ENCODE measurements at places on chromosomes 11 and 22.

- no peak for DNase-seq
Observed at GRCh38 chr11:6200975-6201374, 2.0 kb downstream of the OR52W1 start.

DNA sequence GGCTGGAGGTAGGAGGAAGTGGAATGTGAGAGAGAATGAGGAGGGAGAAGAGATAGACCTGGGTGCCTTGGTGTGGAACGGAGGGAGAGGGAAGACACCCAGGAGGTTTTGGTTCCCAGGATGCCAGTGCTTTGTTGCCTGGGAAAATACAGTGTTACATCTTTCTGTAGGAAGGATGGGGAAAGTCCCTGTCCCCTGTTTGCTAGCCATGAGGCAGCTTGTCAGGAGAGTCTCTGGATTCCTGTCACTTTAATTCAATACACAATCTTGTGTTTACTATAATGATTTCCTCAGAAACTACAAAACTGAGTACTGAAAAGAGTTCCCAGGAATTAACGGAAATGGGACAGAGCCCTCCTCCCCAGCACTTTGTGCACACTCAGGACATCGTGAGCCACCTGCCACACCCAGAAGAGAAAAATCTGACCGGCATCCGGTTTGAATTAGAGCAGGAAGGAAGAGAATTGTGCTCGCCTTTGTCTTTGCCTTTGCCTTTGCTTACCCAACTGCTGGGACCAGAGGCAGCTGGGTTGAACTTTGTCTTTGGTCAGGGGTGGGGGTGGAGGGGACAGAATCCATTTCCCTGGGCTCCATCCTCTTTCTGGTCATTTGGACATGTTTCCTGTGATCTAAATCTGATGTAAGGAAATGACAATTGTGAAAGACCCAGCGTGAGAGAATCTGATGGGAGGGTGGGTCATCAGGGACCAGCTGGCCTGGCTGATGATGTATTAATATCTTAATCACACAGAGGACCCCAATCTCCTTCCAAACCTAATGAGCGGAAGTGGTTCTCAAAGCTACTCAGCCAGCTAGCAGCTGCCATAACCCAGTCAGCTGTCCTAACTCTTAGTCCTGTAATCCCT is 1.3 kb upstream of the LIMK2 start:
- DNase-seq: no peak

- DNase-seq: no peak
Observed at GRCh38 chr22:37604875-37605274, 3.8 kb upstream of the GGA1 start.

DNA sequence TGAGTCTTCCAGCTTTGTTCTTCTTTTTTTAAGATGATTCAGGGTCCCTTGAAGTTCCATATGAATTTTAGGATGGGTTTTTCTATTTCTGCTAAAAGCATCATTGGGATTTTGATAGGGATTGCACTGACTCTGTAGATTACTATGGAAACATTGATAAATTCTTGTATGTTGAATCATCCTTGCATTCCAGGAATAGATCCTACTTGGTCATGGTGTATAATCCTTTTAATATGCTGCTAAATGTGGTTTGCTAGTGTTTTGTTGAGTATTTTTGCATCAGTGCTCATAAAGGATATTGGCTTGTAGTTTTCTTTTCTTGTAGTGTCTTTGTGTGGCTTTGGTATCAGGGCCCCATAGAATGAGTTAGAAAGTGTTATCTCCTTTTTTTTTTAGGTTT is 34.9 kb upstream of the PHOX2A start:
- no peak for DNase-seq

DNA sequence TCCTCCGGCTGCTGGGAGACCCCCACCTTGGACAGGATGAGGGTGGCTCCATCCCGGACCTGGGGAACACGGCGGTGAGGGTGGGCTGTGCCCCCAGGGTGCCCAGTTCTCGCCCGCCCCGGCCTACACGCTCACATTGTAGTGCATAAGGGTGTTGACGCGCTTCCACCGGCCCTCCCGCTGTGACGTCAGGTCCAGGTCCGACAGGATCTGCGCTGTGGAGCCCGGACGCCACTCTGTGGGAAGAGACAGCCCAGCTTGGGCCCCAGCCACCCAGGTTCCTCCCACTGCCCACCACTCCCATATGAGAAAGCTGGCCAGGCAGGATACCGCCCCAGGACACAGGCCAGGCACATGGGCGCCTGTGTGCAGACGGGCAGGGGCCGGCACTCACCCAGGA is 8.3 kb upstream of the MAPK11 start:
- no peak for DNase-seq

DNA sequence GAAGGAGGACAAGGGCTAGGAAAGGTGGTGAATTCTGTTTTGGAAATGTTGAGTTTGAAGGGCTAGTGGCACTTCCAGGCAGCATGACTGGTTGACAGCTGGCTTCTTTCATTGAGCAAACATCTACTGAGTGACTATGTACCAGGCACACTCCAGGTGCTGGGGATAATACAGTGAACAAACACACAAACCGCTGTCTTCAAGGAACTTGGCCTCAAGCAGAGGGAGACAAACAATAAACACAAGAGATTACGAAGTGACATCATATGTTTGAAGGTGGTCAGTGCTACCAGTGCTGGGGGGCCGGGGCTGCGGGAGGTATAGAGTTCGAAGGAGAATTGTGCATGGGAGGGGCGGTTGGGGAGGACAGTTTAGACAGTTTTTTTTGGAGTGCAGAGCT is 197.0 kb upstream of the SORL1-AS1 start:
- no peak for DNase-seq

DNA sequence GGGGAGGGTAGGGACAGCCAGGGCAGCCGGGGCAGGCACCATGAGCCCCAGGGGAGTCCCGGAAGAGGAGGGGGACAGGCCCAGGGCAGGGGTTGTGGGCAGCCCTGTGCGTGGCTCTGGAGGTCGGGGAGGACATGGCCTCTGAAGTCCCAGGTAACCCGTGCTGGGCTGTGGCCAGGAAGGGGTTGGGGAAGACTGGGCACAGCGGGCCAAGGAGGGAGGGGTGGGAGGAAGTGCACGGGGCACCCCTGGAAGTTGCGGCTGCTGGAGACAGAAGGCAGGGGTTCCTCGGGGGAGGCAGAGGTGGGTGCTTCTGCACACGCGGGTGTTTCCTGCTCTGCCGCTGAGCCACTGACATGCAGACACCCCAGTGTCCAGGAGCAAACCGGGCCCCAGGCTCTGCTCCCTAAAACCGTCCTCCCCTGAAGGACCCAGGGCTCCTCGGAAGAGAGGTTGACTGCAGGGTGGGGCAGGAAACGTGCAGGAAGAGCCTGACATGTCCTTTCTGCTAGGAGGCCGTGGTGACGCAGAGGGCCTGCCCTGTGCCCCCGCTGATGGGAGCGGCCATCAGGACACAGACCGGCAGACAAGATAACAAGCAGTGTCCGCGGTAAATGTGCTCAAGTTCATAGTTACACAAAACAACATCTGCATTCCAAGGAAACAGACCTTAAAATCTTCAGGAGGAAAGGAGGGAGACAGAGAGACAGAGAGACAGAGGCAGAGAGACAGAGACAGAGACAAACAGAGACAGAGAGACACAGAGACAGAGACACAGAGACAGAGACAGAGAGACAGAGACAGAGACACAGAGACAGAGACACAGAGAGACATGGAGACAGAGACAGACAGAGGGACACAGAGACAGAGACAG is 5.7 kb downstream of the TNNI2 start:
- no peak for DNase-seq

DNA sequence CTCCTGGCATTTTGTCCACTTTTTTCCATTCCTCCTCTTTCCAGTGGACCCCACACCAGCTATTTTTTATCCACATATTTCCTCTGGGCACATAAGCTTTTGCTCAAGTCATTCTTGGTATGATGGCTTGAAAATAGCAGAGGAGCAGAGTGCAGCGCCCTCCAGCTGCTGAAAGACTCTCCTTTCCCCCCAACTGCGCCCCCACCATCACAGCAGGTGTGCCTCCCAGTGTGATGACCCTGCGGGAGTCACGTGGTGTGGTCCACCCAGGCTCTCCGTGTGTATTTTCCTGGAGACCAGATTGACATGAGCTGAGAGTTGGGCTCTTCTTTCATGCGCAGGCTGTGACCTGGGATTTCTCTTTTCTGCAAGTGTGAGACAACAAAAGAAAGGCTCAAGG is 1241.6 kb downstream of the TBC1D22A start:
- DNase-seq: no peak

GRCh38 chr11:128814856-128815705 is 52.0 kb downstream of the KCNJ1 start:
- DNase-seq: no peak

DNA sequence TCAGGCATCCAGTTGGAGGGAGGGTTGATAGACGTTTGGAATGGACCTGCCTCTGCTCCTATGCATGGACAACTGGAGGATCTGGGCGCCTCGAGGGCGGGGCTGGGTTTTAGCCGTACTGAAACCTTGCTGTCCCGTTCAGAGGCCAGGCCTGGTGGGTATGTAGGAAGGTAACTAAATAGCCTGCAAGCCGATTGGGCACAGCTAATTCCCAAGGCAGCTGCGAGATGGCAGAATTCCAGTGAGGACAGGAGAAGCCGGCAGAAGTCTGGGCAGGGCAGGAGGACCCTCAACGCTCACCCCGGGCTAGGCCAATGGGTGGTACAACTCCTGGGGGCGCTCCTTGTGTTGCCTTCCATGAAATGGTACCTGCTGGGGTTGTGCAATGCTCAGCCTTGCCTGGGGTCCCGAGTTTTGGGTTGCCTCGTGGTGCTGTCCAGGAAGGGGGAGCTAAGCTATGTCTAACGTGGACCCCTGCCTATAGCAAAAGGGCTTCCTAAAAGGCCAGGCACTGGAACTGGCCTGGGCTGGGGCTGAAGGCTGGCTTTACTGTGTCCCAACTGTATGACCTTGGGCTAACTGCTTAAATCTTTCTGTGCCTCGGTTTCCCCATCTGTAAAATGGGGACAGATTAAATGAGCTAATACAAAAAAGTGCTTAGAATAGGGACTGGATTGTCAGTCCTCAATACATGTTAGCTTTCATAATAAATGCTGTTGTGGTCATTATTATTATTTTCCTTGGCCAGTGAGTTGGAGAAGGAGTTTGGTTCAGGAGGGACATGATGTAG is 30.1 kb upstream of the CD82 start:
- DNase-seq: no peak

GRCh38 chr22:38871360-38872171 is 450 bp downstream of the CBX6 start:
- DNase-seq: no peak

DNA sequence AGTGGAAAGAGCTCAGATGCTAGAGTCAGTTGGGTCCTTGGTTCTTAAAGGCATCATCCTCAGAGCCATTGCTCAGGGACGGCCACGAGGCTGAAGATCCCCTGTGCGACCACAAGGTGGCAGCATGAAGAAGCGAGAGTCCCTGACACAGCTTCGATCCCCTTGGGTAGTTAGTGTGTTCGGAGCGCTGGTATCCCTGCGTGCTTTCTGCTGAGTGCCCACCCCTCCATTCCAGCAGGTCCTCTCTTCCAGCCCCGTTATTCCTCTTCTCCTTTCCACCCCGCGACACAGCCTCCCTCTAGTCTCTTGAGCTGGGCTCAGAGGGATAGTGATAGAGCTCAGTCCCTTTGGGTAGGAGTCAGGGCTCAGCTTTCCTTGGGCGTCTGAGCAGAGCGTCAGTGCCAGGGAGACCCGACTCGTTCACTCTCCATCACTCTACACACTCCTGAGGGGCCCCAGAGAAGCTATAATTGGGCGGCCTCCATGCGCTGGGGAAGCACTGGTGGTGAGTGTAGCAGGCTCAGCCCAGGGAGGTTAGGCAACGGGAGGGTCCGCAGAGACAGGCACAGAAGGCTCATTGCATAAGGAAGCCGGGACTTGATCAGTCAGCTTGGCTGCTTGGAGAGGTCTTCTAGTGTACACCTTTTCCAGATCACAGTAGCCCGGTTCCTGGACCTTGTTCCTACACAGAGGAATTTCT is at the start of gene OR51D1:
TSS of gene OR51D1 (plus strand) at position 516 of the 700 bp plus-strand sequence. CDS start 2,314 bp downstream, outside the sequence.
- peak; percentile 18 for DNase-seq

- DNase-seq: no peak
Observed at GRCh38 chr11:129557421-129557820, 181.8 kb downstream of the BARX2 start.

GRCh38 chr11:64059339-64060140 is 23.8 kb downstream of the FLRT1 start:
- DNase-seq: no peak

GRCh38 chr11:62540804-62541701 is 5.6 kb downstream of the AHNAK start:
- DNase-seq: peak; percentile 54

DNA sequence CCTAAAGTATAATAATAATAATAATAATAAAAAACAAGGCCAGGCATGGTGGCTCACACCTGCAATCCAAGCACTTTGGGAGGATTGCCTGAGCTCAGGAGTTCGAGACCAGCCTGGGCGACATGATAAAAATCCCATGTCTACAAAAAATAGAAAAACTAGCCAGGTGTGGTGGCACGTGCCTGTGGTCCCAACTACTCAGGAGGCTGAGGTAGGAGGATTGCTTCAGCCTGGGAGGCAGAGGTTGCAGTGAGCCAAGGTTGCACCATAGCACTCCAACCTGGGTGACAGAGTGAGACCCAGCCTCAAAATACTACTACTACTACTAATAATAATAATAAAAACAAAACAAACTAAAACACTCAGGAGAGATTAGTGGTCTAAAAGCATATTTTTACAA is 15.6 kb upstream of the ZNF280A start:
- DNase-seq: no peak

DNA sequence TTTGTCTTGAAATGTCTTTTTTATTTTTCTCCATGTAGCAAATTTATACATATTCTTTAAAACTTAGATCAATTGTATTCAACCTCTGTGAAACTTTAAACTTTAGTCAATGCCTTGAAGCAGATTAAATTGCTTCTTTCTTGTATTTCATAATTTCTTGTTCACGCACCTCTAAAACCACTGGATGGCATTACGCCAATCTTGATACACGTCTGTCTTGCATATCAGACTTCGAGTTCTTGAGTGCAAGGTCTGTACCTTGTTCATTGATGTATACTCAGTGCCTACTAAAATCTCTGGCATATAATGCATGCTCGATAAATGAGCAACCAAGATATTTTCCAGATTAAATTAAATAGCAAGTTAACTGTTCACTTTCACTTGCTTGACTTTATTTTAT is 236.8 kb downstream of the CASP12 start:
- no peak for DNase-seq

DNA sequence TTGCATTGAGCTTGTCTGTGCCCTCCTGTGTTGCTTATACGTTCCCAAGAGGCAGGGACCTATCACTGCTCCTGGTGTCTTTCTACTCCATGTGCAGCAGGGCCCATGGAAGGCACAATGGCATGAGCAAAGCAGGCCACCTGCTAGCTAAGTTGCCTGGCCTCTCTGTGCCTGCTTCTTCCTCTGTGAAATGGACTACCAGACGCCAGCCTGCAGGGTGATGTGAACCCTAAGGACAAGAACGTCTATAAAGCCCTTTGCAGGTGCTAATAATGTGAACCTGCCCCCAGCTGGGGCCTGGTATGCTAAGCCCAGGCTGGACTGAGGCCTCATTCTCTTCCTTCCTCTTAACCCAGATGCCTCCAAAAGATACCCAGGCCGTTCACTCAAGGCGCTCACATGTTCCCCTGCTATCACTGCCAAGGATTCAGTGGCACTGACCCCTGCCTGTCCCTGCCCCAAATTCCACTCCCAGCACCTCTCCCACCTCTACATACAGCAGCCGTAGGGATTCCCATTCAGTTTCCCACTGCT is 4.0 kb downstream of the GUCD1 start:
- no peak for DNase-seq
